LHCN-M2 (cell line): ENCODE measurements at places on chromosomes 13 and 19. TPM values are rescaled to one million over a fixed set of nuclear protein-coding genes. Genes with fewer than 3 reads are reported as not detected.

The RYR1 gene
- total RNA-seq = 0.06 and 1.6 TPM in 2 replicates

The KRTDAP gene
- not detected in 2 replicates for total RNA-seq

DNA sequence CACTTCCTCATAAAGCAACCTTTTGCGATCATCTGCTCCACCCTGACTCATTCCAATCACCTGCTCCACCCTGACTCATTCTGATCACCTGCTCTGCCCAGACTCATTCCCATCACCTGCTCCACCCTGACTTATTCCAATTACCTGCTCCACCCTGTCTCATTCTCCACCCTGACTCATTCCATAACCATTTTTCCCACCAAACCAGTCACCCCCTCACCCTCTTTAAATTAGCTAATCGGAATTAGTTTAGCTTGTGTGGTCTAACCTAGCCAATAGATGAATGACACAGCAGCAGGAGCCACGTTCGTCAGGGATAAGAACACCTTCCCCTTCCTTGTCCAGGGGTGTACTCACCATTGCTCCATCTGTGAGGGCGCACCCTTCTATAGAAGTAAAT is 134.0 kb downstream of the COG6 start:
- DNase-seq = no peak

DNA sequence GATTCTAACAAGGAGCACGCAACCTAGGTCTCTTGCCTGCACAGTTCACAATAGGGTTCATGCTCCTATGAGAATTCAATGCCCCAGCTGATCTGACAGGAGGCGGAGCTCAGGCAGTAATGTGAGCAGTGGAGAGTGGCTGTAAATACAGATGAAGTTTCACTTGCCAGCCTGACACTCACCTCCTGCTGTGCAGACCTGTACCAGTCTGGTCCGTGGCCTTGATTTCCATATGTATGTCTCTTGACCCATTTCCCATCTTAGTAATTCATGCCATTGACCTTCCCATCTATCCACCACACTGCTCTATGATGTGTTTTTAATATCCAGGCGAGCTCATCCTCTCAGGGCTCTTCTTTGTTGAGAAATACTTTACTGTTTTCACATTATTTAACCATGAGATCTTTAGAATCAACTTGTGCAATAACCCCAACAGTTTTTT is 95.2 kb downstream of the LRCH1 start:
- DNase-seq = no peak

DNA sequence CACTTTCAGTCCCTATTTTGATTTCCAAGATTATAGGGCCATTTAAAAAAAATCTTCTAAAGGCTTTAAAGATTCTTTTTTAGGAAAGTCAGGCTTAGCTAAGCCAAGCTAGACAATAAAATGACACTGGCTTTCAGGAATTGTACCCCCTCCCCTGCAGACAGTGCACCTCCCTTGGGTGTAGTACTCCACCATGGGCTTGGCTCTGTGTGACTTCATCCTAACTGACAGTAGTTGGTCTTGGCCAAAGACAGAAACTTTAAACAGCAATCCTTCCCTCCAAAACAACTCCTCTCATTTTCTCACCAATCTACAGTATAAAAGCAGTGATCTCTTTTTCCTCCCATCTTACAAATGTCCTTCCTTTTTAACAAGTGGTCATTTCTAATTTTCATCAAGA is 283.0 kb downstream of the DNAJC15 start:
- DNase-seq = no peak

- no peak for DNase-seq
Observed at GRCh38 chr19:55013596-55013995, 24.5 kb downstream of the GP6 start.

The ACER1 gene
- not detected in 2 replicates for total RNA-seq

The LMO7 gene
- total RNA-seq = 298 and 395 TPM in 2 replicates

The ZNF154 gene
- 0.96 and 1.1 TPM in 2 replicates for total RNA-seq

- no peak for DNase-seq
Observed at GRCh38 chr19:33399081-33399744, 25.7 kb downstream of the CEBPG start.

GRCh38 chr19:5877427-5877826 is 7.1 kb upstream of the FUT5 start:
- no peak for DNase-seq
